ENCODE measurements at places on chromosomes 2 and 18.

DNA sequence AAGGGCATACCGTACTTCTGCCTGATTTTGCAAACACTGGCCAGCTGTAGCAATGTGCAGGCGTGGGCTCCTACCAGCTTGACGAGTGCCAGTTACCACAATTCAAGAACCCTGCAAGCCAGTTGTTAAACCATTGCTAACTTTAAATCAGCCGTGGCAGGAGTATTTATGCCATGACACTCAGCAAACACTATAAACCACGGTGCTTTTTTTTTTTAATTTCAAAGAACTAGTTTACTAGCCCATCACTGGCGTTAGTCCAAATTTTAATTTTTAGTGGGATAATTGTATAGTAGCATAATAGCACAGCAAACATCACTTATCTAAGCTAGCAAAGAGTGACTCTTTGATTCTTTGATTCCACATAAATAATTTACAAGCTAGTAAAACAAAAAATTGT, 111.1 kb downstream of the COL4A4 start:
- DNase-seq, result no peak

GRCh38 chr2:217588266-217588665, 414.5 kb downstream of the TNS1 start:
- no peak for DNase-seq

GRCh38 chr18:22378672-22379282, 38.9 kb downstream of the CTAGE1 start:
- peak; percentile 38 for DNase-seq

DNA sequence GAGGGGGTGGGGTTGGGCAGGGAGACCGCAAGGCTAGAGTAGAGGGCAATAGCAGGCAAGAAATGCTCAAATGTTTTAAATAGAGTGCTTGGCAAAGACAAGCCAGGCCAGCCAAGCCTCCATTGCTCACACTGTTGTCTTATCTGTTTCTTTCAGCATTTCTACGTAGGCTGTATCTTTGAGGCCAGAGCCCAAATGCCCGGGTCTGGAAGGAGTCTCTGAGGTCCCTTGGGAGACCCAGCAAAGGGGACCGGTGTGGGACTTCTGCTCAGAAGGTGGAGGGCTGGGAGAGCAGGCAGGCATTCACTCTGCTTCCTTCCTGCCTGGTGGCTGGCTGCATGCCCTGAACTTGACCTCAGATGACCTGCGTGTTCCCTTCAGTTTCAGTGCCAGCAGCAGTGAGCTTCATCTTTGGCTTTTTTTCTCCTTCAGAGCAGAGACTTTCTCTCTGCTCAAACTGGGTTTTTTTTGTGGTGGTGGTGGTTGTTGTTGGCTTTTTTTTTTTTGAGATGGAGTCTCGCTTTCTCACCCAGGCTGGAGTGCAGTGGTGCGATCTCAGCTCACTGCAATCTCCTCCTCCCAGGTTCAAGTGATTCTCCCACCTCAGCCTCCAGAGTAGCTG, 13.7 kb upstream of the TET3 start:
- DNase-seq, result no peak

GRCh38 chr18:39450958-39451357, 1885.4 kb upstream of the CELF4 start:
- no peak for DNase-seq

DNA sequence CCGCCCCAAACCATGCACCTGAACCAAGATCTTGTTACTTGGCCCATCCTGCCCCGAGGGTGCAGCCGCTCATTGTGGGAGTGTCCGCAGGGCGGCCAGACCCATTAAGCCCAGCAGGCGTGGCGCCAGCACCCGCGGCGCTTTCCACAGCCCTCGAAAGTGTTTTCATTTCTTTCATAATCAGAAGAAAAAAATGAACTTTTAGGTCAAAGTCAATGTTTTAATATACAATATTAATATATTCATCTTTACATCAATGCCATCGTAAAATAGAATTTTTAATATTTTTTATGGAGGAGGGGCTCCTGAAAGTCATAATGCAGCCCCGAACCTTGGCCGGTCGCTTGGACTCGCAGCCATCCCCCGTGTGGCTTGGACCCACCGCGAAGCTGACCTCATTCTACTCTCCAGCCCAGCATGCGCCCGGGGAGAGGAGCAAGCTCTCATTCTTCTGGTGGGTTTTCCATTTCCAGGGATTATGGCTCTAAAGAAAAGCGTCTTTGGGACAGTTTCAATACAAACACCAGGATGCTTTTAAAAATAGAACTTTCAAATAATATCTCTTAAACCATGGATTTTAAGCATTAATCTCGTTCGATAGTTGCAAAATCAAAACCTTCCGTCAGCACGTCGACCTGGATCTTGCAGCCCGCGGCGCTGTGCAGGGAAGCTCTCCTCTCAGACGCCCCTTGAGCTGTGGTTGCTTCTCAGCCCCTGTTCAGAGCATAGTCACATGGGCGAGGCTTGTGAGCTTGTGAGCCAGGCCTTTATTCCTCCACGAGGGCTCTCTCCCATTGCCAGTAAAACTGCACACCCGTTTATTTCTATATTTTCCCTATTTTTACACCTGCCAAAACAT, 17.2 kb upstream of the ASB1 start:
- no peak for DNase-seq

DNA sequence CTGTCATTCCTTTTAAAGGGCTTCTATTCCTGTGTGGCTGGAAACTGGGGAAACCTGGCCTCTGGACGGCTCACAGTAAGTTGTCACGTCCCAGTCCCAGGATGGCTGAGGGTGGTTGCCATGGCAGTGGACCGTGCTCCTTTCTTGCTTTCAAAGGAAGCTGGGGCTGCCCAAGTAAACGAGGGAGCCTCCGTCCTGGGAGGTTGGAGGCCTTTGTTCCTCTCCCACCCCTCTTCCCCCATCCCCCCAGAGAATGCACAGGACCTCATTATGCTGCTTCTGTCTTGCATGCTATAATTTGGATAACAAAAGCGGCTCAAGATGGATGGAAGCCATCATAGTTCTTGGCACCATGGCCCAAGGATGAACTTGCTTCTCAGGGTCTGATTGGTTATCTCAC, 325.5 kb upstream of the HS6ST1 start:
- no peak for DNase-seq
